ENCODE measurements at places on chromosomes 3 and 15.

- no peak overlapping the region for H3K27ac ChIP-seq
- H3K4me1 ChIP-seq = no peaks in the 10 kb centered on the region
- no peak for DNase-seq
Measured at GRCh38 chr3:131973731-131974130, 61.1 kb downstream of the CPNE4 start.

GRCh38 chr3:160709477-160710182, 32.7 kb downstream of the ARL14 start:
- H3K4me3 ChIP-seq = no peak overlapping the region
- peaks cover 23% of the 10 kb centered on the region for H3K27me3 ChIP-seq

DNA sequence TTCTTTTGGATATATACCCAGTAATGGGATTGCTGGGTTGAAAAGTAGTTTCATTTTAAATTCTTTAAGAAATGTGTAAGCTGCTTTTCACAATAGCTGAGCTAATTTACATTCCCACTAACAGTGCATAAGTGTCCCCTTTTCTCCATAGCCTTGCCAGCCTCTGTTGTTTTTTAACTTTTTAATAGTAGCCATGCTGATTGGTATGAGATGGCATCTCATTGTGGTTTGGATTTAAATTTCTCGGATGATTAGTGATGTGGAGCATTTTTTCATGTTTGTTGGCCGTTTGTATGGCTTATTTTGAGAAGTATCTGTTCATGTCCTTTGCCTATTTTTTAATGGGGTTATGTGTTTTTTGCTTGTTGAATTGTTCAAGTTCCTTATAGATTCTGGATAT, 444.3 kb upstream of the ATP11B start:
- no peak for DNase-seq
- H3K27me3 ChIP-seq = no peaks in the 10 kb centered on the region
- H3K36me3 ChIP-seq = no peaks in the 10 kb centered on the region
- no peak overlapping the region for H3K27ac ChIP-seq
- H3K4me3 ChIP-seq = no peak overlapping the region

GRCh38 chr3:127395663-127396355, 108.0 kb upstream of the PRR20G start:
- no peaks in the 10 kb centered on the region for H3K4me1 ChIP-seq
- no peak for DNase-seq
- H3K27me3 ChIP-seq = peaks cover 6% of the 10 kb centered on the region
- H3K27ac ChIP-seq = no peak overlapping the region
- no peak overlapping the region for H3K4me3 ChIP-seq

GRCh38 chr3:129602730-129603560, 3.5 kb downstream of the PLXND1 start:
- DNase-seq = no peak
- H3K36me3 ChIP-seq = peaks cover 1% of the 10 kb centered on the region
- H3K4me1 ChIP-seq = peaks cover 10% of the 10 kb centered on the region

Data from T-helper 2 cell treated with Interferon-gamma antibody and Interleukin-4, amounts not matched to agents 5 μg/mL and 100 μg/mL, for 36 hours (primary cell).